ENCODE measurements at places on chromosomes 3 and 15.

DNA sequence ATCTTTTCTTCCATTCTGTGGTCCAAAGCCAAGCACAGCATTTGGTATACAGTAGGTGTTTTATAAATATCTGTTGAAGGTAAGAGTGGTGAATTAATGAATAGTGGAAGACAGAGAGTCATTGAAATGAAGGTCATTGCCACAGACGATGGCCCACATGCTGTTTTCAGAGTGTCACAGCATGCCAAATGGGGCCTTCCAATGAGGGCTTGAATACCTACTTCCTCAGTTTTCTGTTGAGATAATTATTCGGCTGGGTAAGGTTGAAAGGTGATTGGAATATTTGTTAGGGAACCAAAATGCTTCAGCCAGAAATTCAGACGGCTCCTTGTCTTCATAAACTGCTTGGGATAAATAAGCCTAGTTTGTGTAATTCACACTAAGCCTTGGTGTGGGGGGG, 205.3 kb upstream of the TBL1XR1 start:
- DNase-seq: no peak

DNA sequence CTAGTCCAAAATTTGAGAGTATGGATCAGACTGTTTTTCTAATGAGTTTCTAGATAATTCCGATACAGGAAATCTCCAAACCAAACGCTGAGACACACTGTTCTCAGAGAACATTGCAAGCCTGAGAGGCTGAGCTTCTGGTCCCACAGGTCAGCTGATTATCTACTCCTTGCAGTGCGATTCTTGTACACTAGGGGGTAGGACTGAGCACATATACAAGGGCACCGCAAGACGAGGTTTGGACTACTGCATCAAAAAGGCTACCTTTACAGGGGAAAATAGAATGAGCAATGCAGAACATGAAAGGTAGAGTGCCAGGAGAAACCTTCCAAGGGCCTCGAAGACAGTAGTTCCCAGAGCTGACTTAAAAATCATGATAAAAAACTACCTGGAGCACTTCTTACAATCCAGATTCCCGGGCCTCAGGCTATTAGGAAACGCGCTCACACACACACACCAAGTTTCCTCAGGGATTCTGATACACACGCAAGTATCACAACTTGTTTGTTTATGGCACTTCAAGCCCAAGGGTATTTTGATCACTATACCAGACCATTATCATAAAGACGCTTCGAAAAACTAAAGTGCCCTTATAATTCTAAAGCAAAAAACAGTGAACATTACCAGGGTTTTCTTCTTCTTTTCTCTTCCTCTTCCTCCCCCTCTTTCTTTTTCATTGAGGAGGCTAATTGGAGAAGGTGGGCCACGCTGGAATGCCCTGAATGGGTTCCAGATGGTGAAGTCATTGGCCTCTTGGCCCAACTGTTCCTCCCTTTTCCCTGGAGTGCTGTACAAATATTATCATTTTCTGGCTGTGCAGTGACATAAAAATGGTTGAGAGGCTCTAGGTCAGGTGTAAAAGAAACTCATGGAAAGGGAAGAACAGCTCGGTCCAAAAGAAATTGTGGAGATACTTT, 61.8 kb downstream of the SLC12A8 start:
- no peak for DNase-seq

- peak; percentile 77 for DNase-seq
These were observed 26.0 kb downstream of the TMEM158 start for GRCh38 chr3:45199837-45200648.

GRCh38 chr3:31858439-31858838, 122.6 kb downstream of the OSBPL10 start:
- no peak for DNase-seq

DNA sequence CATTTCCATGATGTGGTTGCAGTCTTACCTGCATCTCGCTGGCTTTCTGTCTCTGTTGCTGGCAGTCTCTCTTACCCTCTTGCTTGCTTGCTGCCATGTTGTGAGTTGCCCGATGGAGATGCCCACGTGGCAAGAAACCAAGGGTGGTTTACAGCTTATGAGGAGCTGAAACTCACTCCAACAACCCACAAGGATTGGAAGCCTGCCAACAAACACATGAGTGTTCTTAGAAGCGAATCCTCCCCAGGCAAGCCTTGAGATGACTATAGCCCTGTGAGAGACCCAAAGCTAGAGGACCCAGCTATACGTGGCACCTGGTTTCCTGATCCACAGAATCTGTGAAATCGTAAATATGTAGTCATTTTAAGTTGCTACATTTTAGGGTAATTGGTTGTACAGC, 490.9 kb upstream of the ADAMTS9 start:
- peak; percentile 19 for DNase-seq

GRCh38 chr15:41024131-41024530, 70.9 kb downstream of the CHAC1 start:
- no peak for DNase-seq

DNA sequence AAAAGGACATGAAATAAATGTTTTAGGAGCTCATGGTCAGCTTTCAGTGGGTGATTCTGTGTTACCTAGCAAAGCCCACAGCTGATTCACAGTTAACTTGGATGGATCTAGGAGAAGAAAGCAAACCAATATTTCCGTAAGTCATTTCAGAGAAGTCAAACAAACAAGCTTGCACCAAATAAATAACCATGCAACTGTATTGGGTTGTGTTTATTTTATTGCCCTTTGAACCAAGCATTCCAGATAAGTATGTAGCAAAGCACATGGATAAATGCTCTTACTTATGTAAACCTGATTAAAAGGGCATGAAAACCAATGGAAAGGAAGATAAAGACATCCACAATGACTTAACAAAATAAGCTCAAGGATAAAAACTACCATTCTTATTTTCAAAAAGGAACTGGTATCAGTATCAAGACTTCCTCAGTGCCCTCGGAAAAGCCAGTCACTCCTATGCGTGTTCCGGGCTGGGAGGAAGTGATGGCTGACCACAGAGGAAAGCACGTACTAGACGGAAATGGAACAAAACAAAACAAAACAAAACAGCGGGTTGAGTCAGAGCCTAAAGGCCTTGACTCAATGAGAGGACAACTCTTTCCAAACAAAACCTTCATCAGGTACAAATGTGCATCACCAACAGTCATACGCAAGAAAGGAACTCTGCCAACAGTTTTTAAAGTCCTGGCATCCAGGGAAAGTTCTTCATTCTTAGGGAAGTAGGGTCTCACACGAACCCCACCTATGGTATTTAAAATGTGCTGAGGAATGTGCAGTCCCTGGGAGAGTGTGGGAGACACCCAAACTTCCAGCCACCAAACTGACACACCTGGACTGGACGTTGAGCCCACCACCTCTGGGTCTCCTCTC, 103.3 kb downstream of the SNRK start:
- peak; percentile 22 for DNase-seq

GRCh38 chr15:56871867-56872266, 46.6 kb upstream of the TCF12 start:
- DNase-seq: no peak

DNA sequence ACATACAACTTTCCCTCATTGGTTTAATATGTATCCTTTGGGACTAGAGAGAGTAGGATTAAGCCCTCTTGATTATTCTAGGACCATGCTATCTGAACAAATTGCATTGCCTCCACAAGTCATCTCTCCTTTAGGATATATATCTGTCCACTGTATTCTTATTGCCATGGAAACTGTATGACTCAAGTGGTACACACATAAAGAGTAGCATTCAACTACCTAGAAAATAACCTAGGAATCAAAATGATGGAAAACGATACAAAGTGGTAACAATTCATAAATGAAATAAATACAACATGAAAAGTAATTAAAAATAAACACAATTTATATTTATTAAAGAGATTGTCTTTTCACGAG, 212.1 kb upstream of the P2RY1 start:
- DNase-seq: no peak
